ENCODE measurements at places on chromosomes 4 and X.

- peak; percentile 58 for DNase-seq
Observed at GRCh38 chr4:41256740-41257256, at the start of gene UCHL1. Gene UCHL1 (plus strand): TSS chr4:41256928. CDS start chr4:41256977, 49 bp downstream.

DNA sequence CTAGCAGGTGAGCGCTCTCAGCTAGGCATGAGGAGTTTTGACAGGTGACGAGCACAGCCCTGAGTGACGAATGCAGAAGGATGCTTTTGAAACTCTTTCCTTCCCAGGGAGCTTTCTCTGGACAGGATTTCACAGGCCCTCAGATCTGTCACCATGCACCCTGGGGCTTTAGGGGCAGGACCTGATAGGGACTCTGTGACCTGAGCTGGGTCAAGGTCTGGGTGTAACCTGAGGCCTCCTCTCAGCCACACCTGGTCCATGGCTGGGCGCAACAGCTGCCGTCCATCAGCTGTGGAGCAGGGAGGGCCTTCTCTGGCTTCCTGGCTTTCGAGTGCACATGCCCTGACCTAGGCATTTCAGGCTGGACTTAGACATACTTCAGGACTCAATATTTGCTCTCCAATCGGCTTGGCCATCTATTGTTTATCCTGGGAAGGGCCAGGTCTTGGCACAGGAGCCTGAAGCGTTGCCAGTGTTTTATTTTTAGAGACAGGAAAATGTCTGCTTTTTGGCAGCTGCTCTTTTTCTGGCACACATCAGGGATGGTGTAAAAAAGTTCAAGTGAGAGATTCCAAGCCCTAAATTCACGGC, 56.4 kb downstream of the C4orf51 start:
- DNase-seq: no peak

DNA sequence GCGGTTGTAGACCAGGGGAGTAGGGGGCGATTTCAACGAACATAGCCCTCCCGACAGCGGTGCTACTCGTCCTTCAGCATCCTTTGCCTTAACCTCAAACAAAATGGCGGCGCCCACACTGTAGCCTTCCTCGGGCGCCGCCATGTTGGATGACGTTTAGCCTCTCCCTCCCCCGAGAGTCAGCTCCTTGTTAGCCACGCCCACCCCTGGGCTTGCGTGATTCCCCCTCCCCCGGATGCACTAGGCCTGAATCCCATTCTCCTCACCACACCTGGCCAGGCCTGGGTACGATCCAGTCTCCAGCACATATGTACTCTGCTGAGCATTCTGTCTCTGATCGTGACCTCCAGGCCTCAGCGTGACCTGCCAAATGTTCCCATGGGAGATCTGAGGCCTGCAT, 49.0 kb upstream of the ZNF157 start:
- peak; percentile 67 for DNase-seq

GRCh38 chr4:98744372-98745150, 86.2 kb upstream of the TSPAN5 start:
- DNase-seq: no peak

DNA sequence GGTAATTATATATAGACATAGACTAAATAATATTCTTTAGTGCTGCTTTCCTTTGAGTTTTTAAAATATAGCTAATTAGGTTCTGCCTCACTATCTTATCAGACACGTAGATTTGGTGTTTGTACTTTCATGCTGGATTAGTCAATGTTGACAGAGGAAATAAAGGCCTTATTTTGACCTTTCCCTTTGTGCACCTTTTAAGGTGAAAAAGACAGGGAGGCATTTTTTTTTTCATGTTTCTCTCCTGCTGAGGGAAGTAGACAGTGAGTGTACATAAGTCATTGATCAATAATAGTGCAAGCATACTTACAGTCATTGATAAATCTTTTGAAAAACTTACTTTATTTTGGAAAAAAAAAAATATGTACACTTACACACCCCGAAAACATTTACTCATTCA, 467.8 kb downstream of the GRXCR1 start:
- DNase-seq: no peak

GRCh38 chr4:26238426-26238777, 82.4 kb upstream of the RBPJ start:
- peak; percentile 73 for DNase-seq

GRCh38 chr4:113811359-113811758, 49.8 kb upstream of the CAMK2D start:
- DNase-seq: no peak

- DNase-seq: no peak
Observed at GRCh38 chr4:52996261-52997131, 134.4 kb downstream of the RASL11B start.

Measured in midbrain (tissue), 1 donor.